ENCODE measurements at places on chromosomes 2 and 18.

DNA sequence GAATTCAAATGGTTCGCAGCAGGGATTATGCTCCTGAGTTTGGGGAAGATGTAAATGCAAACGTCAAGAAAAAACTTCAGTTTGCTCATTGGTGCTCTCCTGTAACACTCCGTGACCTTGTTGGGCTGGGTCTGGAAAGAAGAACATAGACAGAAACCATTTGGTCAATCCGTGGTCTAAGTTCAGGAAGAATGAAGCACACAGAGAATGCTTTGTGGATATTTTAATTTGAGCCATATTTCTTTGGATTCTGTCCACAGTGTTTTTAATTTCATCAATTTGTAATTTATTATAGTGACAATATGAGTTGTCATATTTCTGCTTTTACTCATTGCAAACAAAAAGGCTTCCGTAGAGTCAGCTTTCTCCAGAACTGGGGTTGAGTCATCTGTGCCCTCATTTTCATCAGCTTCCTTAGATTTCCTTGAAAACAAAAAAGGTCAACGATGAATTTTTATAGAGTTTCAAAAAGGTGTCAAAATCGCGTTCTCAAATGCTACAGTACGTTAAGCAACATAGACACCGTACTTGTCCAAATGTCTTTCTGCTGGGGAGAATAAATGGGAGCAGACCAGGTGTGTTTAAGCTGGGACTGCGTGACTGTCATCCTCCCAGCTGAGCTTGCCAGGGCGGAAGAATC, 606.4 kb downstream of the RNF144A start:
- no peak for DNase-seq

DNA sequence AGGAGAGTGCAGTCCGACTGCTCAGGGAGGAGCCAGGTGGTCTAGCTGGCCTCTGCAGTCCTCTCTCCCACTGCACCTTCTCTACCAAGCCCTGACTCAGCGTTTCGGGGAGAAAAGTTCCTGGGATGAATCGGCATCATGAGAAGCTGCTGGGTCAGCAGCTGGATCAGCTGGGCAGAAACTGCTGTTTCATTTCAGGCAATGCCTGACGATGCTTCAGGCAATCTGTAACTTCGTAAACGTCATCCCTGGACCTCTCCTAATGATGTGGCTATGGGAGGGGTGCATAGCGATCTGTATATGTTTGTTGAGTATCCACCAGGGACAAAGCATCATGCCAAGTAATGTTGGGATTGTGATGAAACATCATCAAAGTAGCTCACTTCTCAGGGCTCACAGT, 20.7 kb downstream of the LIPG start:
- no peak for DNase-seq

GRCh38 chr2:98479959-98480524, 35.4 kb downstream of the INPP4A start:
- DNase-seq: no peak

DNA sequence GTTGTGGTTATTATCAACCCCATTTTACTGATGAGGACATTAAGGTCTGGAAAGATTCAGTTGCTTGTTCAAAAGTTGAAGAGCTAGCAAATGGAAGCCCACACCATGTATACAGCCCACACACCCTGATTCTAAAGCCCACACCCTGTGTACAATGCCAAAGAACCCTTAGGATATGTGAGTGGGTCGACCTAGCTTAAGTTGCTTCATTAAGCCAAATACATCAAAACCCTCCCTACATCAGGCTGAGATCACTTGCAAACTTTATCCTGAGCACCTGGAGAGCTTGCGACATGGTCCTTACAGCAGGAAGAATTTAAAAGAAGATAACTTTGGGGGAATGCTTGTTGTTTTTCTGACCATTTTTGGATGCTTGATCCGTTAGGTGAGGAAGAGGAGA, 435 bp upstream of the ARHGAP25 start:
- no peak for DNase-seq

DNA sequence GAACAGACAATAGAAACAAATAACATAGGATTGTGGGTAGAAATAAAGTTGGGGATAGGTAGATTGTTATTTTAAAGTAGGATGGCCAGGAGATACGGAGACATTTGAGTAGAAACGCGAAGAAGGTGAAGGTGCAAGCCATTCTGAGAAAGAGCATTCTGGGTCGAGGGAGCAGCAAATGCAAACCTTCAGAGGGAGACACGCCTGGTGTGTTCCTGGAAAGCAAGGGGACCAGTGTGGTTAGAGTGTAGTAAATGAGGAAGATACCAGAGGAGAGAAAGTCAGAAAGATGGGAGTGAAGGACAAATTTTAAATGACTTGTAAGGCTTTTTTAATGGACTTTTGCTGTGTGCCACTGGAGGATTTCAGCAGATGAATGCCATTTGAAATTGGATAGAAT, 1.7 kb downstream of the CYP20A1 start:
- no peak for DNase-seq

GRCh38 chr2:192438239-192438638, 243.5 kb upstream of the TMEFF2 start:
- DNase-seq: no peak

DNA sequence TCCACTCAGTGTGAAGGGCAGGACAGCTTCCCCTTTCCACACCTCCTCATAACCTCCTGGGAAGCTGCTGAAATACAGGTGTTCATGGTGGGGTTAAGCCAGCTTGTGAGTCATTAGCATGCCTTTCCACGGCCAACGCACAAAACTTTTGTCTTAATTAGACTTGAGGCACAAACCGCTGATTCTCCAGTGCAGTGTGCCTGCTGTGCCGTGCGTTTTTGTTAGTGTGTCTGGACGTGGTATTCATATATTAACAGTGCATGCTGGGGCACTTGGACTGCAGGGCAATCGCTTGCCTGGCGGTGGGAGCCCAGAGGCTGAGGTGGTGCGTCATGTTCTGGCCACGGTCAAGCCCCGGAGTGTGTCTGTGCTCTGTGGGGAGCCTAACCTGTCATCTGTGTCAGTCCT, 156.2 kb downstream of the SH3RF3 start:
- DNase-seq: no peak

- no peak for DNase-seq
These were observed 33.7 kb upstream of the IL1R2 start for GRCh38 chr2:101958061-101958460.

- no peak for DNase-seq
These were observed 42.2 kb downstream of the METTL4 start for GRCh38 chr18:2529154-2529553.

DNA sequence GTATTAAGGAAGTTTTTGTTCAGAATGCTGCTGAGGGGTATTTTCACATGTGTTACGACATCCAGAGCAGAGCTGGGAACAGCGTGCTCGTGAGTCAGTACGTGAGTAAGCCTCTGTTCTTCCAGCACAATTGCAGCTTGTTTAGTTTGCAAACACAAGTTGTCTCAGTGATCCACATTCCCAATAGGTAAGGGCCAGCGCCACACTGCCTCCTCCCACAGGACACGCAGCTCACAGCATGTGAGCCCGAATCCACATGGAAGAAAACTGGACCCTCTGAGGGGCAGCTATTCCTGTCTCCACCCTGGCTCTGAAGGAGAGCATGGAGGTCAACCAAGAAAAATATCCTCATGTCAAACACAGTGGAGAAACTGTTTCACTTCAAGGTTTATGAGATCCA, 173.9 kb upstream of the PID1 start:
- DNase-seq: no peak

DNA sequence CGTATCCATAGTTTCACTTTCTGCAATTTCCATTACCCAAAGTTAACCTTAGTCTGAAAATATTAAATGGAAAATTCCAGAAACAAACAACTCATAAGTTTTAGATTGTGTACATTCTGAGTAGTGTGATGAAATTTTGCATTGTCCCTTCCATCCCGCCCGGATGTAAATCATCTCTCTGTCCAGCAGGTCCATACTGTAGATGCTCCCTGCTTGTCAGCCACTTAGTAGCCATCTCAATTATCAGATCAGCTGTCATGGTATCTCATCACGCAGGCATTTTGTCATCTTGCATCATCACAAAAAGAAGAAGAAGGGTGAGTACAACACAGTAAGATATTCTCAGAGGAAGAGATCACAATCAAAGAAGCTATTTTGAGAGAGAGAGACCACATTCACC, 185.0 kb upstream of the STK17B start:
- DNase-seq: no peak

- no peak for DNase-seq
These were observed 89.0 kb downstream of the MTCL1 start for GRCh38 chr18:8794156-8794933.

GRCh38 chr18:5556310-5556974, 12.6 kb upstream of the EPB41L3 start:
- no peak for DNase-seq

DNA sequence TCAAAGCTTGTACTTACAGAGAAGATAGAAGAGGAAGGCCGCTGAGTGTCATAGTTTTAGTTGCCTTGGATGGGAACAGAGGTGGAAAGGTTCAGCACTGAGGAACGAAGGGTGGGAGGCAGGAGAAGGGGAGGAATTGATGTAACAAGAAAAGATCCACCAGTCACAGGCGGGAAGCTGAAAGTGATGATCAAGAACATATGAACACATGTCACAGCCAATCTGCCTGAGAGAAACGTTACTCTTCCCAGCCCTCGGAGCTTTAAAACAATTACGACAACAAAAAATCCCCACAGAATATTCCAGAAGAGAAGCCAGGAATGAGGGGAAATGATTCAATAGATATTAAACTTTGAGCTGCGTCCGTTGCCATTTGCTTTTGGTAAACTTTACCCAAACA, 87.1 kb downstream of the TSHZ1 start:
- DNase-seq: no peak

GRCh38 chr2:196808083-196808665, 981 bp downstream of the C2orf66 start:
- no peak for DNase-seq

DNA sequence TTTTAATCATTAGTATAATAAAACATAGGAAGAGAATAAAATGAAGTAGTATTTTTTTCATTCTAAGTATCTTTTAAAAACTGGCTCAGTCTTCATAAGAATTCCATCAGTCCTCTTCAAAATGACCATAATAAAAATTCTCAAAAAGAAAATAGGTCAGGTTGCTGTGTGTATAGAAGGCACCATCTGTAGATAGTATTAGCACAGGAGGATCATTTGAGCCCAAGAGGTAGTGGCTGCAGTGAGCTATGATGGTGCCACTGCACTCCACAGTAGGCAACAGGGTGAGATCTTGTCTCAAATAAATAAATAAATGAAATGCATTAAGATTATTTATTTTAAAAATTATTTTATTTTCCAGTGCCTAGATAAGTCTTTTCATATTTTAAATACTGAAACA, 475.8 kb downstream of the ZNF804A start:
- no peak for DNase-seq

DNA sequence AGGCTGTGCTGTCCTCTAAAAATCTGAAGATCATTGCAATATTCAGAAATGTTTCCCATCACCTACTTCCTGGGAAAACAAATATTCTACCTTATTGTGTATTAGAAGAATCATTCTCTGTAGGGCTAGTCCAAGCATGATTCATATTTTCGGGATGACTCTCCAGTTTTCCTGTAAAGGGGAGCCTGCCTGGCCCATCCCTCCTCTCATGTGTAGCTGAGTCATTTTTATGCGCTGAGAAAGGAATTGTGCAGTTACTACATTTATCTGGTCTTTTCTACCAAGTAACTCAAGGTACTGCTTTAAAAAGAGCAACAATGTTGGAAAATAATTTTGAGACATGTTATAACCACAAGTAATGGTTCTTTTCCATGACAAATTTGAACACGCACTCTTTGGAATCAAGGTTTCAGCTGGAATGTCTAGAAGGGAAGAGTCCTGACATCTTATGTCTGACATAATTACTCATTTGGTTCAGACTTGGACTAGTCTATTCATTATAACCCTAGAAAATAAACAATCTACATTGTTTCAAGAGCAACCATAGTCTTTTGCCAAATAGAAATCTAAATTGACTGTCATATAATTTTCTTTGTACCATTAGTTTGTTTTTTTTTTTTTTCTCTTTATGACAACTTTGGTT, 6.6 kb downstream of the DSG3 start:
- no peak for DNase-seq

DNA sequence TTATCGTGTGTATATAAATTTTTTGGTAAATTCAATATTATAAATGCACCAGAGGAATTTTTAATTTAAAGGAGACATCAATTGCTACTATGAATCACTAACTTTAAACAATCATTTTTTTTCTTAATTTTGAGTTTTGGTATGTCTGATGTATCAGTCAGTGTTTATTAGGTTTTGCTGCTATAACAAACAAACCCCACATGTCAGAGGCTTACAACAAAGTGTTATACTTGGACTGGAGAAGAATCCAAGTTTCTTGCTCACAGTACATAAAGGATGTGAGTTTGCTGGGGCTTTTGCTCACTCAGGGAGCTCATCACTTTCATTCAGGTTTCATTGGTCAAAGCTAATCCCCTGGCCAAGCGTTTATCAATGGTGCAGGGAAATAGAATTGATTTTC, 81.8 kb downstream of the VWC2L start:
- no peak for DNase-seq

- no peak for DNase-seq
These were observed 21.0 kb upstream of the PAX3 start for GRCh38 chr2:222319586-222320435.

- peak; percentile 84 for DNase-seq
These were observed 23.2 kb upstream of the ZNF516 start for GRCh38 chr18:76518123-76518859.

- peak; percentile 35 for DNase-seq
These were observed 28.0 kb downstream of the MAL start for GRCh38 chr2:95053543-95053942.

- DNase-seq: no peak
These were observed 39.9 kb downstream of the STK17B start for GRCh38 chr2:196131384-196131937.

DNA sequence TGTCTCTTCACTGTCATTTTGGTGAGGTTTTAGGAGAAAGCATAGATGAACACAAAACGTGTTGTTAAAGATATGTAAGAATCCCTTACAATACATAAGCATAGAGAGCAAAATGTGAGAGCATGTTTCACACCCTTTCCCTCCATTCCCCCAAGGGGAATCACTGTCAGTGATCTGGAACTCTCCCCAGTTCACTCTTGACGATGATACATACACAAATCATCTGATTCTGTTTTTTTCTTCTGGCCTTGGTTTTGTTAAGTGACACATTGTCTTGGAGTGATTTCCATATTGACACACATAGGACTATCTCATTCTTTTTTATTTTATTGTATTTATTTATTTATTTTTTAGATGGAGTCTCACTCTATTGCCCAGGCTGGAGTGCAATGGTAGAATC, 53.7 kb upstream of the TANC1 start:
- DNase-seq: no peak

DNA sequence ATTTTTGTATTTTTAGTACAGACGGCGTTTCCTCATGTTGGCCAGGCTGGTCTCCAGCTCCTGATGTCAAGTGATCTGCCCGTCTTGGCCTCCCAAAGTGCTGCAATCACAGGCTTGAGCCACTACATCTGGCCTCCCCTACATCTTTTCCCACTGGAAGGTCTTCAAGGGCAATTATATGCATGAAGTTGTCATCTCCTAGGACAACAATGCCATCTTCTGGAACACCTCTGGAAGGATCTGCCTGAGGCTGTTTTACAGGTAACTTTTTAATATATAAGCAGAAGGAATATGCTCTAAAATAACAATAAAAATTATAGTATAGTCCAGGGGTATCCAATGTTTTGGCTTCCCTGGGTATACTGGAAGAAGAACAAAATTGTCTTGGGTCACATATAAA, 321.4 kb downstream of the AFF3 start:
- no peak for DNase-seq

All from cardiac septum (tissue), 1 donor.